ENCODE measurements at places on chromosomes 11 and 22.

DNA sequence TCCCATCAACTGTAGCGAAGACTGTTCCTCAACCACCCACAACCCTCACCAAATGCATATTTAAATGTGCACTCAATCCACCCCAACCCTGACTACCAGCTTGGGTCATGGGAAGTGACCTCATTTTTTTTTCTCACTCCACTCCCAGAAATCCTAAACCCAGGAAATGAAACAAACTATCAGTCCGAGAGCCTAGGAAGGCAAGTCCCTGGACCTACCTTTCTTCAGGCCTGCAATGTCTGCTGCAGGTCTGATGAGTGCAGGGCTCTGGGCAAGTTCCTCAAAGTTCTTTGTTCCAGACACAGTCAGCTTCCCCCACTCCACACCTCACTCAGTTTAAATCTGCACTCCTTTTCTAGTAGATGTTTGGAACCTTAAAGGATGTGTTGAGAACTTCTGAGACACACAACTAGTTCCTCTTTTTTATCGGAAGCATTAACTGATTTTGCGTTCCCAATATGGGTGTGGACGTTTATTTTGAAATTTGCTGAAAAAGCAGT lies at the start of gene MS4A4E:
MS4A4E (minus strand) TSS at position 398 of the 500 bp plus-strand sequence. CDS start 13,082 bp downstream, outside the sequence.
- no peak for DNase-seq

DNA sequence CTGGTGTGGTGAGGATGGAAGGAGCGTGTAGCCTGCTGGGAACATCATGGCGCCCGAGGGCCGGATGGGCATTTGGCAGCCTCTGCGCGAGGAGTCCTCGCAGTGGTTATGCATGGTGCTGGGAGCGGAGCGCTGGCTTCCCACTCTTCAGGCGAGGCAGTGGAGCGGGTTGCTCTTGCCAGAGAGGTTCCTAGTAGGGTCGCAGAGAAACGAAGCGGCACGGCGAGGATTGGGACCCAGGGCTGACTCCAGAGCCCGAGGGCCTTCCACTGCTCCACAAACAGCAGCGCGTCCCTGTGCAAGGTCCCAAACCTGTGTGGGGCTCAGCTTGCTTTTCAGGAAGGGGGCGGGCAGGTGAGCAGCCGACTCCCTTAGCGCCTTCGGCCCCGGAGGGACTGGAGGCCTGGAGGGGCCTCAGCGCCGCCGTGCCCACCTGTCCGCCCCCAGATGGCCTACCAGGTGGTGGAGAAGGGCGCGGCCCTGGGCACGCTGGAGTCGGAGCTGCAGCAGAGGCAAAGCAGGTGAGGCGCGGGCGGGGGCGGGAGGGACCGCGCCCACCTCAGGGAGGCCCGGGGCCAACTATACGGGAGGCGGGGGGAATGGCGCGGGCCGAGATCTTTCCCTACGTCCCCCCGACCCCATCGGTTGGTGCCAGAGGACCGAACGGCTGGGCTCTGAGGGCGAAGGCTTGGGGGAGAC lies 7.2 kb downstream of the ATG16L2 start:
- no peak for DNase-seq

DNA sequence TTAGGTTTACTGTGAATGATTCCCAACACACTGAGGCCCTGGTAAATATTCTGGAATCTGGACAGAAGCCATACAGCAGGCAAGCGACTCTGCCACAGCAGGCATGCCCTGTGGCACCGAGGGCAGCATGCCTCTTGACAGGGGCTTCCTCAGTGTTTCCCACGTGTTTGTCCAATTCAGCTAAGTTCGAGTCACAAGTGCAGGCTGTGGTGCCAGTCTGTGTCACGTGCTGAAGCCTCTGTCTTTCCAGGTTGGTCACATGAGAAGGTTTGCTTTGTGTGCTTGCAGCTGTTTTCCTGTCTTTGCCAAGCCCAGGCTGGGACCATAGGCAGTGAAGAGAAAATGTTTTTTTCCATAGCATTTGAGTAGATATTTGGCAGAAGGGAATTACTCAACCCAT lies 2.4 kb upstream of the PPFIBP2 start:
- DNase-seq = no peak

DNA sequence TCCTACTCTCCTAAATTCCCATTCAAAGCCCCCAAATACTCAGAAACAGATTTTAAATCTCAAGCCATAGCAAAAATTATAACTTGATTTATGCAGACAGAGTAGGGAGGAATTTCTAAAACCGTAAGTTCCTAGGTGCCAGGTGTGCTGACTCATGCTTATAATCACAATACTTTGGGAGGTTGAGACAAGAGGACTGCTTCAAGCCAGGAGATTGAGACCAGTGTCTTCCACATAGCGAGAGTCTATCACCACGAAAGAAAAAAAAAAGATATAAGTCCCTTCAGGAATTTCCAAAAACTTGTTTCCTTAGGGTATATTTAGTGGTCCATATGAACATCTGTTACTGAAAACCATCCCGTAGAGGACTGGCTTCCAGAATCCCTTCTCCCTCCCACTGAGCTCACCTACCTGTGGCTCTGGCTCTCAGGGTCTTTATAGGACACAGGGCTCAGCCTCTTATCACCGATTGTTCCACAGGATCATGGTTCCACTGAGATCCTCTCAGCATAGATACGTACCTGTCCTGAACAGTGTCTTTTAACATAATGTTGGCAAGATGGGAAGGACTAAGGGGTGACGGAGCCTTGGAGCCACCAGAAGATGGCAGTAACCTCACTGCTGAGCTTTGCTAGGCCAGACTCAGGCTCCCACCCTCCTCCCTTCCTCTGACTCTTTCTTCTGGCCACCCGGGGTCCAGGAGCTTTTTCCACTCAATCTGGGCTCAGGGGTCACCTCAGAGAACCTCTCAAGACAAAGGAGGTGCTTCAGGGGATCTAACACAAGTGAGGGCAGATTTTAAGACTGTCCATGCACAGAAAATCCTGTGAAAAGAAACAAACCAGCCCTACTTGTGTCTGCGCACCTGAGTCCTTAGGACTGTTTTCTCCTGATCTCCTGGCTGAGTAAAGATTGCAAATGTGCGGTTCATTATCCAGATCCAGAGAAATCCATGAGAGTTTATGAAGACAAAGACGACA lies 117.5 kb upstream of the TOP3B start:
- no peak for DNase-seq

DNA sequence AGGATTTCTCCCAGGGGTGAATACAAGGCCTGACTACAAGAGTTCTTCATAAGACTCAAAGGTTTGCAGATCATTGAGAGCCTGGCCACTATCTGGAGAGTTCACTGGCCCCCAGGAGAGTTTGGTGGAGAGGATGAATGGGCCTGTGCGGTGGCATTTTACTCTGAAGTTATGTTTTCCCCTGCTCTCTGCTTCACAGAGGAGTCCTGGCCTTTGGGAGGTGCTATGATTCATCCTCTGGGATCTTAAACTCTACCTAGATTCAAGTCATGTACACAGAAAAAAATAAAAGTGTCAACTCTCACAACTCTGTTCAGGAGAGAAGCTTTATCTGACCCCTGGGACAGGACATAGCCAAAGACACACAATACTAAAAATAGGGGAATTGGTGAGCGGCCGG lies 159.1 kb upstream of the CARD18 start:
- no peak for DNase-seq

DNA sequence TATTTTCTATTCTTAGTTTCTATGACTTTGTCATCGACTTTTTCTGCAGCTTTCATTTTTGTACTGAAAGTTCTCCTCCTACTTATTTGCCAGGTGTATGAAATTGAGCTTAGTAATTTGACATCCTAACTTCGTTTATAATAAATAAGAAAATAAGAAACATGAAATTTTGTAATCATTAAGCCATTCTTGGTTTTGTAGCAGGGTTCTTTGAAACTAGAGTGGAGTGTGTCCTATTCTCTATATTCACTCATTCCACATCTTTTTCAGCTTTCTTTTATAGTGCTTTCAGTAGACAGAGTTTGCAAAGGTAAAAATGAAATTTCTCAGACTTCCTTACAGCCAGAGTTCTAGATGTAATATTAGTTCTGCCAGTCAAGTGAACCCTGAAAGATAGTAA lies 47.8 kb downstream of the FANCF start:
- no peak for DNase-seq

- no peak for DNase-seq
Measured at GRCh38 chr11:33667819-33668467, 32.7 kb downstream of the C11orf91 start.

GRCh38 chr11:119982517-119983239 lies 155.2 kb downstream of the TRIM29 start:
- no peak for DNase-seq

DNA sequence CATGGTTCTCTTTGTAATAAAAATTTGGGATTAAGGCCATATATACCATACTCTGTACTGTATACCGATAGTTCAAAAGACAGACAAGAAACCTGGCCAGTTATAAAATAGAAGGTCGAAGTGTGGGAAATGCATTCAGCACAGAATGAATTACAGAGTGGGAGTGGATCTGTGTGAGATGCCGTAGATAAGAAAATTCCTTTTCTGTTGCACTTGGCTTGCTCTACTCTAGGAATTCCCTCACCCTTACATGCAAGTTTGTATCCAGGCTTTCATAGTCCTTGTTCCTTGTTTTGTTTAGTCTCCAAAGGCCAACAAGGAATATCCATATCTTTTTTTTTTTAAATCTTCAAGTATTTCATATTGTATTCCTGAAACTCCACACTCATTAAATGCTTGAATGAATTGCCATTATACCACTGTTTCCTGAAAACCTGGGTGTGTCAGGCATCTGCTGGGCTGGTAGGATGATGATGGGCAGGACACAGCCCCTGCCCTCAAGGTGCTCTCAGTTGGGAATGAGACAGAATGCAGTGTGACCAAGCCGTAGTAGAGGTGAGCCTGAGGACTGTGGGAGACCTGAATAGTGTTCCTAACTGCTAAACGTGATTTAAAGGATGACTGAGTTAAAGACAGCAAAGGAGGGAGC lies 53.5 kb downstream of the TEAD1 start:
- no peak for DNase-seq

DNA sequence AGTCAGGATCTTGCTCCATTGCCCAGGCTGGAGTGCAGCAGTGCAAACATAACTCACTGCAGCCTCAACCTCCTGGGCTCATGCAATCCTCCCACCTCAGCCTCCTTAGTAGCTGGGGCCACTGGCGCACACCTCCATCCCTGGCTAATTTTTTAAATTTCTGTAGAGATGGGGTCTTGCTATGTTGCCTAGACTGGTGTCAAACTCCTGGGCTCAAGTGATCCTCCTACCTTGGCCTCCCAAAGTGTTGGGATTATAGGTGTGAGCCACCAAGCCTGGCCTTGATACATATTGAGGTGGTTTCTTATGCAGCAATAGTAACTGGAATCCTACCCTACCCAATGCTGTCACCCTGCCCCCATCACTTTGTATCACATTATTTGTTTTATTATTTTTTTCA lies 32.4 kb downstream of the SCUBE1 start:
- no peak for DNase-seq

DNA sequence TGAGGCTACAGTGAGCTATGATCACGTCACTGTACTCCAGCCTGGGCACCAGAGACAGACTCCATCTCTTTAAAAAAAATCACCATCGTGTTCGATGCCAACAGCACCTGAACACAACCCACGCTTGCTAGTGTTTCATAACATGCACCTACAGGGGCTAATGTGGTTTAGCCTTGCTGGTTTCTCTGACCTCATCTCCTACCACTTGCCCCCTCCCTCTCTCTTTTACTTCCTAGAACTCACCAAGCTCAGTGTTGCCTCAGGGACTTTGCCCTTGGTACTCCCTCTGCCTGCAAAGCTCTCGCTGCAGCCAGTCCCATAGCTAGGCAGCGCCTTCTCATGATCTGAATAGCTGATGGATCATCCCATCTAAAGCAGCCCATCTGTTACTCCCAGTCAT lies 99.8 kb downstream of the FBXO7 start:
- DNase-seq = no peak

DNA sequence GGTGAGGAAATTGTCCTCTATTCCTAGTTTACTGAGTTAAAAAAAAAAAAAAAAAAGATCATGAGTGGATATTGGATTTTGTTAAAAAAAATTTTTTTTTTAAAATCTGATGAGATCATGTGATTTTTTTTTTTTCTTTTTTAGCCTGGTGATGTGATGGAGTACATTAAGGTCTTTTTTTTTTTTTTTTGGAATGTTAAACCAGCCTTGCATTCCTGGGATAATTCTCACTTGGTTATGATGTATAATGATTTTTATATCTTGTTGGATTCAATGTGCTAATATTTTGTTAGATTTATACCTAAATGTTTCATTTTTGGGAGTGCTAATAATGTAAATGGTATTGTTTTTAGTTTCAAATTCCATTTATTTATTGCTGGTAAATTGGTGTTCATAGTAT lies 43.3 kb downstream of the DDX10 start:
- DNase-seq = no peak

GRCh38 chr11:95711945-95712221 lies 77.7 kb downstream of the FAM76B start:
- DNase-seq = no peak

DNA sequence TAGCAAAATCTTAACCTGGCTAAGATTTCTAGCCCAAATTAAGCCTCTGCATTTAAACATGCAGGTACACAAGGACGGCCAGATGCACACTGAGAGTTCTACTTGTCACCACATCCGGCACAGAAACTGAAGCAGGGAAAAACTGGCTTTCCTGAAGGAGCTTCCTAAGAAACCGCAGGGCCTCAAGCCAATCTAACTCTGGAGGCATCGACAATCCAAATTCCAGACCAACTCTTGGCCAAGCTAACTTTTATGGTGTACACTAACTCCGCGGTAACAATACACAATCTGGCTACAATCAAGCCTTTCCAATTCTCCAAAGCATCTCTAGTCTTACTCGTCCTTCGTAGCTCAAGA lies 1.2 kb downstream of the MSANTD2 start:
- DNase-seq = peak; percentile 5

DNA sequence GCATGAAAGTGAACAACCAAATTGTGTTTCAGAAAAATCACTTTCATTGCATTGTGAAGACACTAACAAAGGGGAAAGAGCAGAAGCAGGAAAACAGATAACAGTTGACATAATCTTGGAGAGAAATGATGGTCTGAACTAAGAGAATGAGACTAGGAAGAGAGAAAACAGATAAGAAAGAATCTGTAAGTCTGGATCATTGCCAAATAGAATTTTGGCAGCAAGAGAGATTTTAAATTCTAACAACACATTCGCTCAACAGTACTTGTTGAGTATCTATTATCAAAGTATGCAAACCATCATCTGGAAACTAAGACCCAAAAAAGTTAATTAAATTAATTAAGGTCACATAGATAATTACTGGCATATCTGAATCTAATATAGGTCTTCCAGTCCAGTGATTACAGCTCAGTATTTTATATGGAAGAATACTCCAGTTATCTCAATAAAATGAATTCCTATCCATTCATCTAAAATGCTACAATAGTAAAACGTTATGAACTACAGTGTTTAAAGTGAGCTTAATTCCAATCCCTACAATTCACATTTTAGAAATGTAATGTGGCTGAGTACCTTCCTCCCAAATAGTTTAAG lies 166.7 kb upstream of the FAT3 start:
- no peak for DNase-seq

Measured in Calu3 (cell line).